Liver (tissue), 10 donors: ENCODE measurements at places on chromosomes 5 and 9.

- DNase-seq = no peak
These were observed 201.7 kb upstream of the TARS1 start for GRCh38 chr5:33238826-33239695.

- DNase-seq = no peak
These were observed 94.0 kb downstream of the RAPGEF6 start for GRCh38 chr5:131541071-131541470.

DNA sequence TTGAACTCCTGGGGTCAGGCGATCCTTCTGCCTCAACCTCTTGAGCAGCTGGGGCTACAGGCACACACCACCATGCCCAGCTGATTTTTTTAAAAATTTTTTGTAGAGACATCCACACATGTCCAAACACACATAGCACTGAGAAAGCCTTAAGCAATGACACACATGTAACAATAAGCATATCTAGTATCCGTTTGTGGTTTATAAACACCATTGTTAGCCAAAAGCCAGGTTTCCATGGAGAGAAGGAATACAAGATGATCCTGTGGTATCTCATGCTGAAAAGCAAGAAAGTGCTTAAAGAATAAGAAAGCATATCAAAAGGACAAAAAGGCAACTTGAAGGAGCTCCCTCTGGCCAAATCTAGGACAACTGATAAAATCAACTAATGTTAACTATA, 29.7 kb upstream of the SLC1A3 start:
- DNase-seq = no peak

DNA sequence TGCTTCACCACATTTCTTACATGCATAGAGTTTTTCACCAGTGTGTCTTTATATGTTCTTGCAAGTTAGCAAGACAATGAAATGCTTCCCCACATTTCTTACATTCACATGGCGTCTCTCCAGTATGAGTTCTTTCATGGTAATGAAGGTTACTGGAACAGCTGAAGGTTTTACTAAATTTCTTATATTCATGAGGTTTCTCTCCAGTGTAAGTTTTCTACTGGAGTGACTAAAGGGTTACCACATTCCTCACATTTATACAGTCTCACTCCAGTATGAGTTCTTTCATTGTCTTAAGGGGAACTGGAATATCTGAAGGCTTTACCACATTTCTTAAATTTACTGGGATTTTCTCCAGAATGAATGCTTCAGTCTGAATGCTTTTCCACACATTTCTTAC, 350.3 kb downstream of the MAT2B start:
- DNase-seq = no peak

- no peak for DNase-seq
These were observed 35.3 kb upstream of the POMT1 start for GRCh38 chr9:131467214-131467935.

DNA sequence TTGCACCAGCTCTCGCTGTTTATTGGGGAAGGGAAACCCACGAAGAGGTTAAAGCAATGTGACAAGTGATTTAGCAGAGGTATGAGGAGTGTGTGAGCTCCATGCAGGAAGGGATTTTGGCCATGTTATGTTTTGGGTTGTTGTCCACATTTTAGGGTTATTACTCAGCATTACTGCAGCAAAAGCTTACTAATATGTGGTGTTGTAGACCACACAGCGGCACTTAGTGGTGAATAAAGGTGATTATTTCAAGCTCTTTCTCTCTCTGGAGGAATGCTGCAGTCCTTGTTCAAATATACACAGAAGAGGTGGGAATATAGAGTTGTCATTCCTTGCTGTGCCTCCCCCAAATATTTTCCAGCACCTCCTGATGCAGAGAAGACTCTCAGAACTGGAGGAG, 29.7 kb upstream of the AKNA start:
- DNase-seq = no peak

GRCh38 chr5:73793911-73794310, 167.9 kb downstream of the ARHGEF28 start:
- DNase-seq = no peak

DNA sequence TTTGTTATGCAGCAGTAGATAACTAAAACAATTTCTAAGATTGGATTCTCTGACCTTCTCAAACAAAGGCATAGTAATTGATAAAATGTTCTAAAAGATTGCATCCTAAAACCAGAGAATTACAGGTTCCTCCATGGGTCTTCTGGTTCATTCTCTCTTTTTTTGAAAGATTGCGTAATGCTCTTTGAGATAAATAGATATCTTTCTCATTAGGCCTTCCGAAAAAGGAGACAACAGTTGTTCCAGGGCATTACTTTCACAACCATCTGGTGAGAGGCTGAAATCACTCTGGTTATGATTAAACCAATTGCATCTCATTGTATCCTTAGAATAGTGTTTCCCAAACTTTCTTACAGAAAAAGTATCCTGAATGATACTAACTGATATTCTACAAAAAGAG, 174.7 kb upstream of the NREP start:
- no peak for DNase-seq

GRCh38 chr9:1619915-1620710, 395.0 kb upstream of the SMARCA2 start:
- DNase-seq = no peak

DNA sequence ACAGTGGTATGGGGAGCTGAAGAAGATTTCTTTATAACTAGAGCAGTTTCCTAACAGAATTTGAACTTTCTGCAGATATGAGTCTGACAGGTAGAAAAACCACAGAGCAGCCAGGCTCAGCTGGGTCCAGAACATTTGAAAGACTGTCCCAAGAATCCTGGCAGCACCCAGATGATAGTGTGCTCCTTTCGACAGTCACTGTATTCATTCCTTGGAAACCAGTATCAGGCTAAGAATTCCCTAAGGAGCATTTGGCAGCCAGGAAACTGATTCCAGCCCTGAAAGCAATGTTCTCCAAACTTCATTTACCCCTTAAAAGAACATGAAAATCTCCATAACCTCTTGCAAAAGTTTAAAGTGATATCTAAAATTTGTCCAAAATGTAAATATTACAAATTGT, 123.0 kb upstream of the MTAP start:
- DNase-seq = no peak

DNA sequence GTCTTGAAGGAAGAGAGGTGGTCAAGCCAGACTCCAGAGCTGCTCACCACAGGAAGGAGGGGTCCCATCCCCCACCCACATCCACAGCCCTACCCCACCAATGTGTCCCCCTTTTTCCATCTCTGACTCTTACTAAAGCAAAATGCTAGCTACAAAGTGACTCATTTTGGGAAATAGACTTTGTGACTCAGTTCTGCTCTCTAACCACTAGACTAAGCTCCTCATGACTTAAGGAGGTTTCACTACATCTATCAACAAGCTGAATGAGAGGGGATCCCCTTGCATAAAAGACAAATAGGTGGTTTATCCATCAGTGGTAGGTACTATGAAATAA, 35.1 kb upstream of the ADRB2 start:
- DNase-seq = no peak

GRCh38 chr5:60633341-60633740, 66.6 kb downstream of the DEPDC1B start:
- no peak for DNase-seq

DNA sequence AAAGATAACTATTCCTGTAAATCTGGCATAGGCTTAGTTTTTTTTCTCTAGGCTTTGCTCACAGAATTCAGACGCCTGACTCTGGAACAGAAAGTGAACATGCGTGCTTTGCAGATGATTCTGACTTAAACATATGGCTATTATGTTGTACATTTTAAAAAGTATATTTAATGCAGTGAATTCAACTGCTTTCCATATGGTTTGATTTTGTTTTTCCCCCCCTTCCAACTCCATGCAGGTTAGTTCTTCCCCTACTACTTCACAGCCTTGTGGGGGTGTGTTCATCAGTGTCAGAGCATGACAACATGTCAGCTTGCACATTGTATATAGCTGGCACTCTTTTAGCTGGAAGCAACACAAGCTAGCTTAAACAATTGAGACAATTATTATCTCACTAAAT, 226.8 kb downstream of the TMEM167A start:
- DNase-seq = no peak

GRCh38 chr9:134724912-134725604, 83.5 kb downstream of the COL5A1 start:
- no peak for DNase-seq

DNA sequence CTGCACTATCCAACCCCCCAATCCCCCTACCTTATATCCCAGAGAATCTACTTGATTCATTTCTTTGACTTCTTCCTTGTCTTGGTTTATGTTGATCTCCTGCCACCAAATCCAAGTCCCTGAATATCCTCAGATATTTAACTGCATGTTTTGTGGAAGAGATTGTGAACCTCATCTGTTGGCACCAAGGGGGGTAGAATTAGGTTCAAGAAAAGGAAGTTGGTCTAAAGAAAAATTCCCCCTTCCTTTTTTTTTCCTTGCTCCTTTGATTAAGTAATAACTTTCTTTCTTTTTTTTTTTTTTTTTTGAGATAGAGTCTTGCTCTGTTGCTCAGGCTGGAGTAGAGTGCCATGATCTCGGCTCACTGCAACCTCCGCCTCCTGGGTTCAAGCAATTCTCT, 526 bp upstream of the CD14 start:
- no peak for DNase-seq

DNA sequence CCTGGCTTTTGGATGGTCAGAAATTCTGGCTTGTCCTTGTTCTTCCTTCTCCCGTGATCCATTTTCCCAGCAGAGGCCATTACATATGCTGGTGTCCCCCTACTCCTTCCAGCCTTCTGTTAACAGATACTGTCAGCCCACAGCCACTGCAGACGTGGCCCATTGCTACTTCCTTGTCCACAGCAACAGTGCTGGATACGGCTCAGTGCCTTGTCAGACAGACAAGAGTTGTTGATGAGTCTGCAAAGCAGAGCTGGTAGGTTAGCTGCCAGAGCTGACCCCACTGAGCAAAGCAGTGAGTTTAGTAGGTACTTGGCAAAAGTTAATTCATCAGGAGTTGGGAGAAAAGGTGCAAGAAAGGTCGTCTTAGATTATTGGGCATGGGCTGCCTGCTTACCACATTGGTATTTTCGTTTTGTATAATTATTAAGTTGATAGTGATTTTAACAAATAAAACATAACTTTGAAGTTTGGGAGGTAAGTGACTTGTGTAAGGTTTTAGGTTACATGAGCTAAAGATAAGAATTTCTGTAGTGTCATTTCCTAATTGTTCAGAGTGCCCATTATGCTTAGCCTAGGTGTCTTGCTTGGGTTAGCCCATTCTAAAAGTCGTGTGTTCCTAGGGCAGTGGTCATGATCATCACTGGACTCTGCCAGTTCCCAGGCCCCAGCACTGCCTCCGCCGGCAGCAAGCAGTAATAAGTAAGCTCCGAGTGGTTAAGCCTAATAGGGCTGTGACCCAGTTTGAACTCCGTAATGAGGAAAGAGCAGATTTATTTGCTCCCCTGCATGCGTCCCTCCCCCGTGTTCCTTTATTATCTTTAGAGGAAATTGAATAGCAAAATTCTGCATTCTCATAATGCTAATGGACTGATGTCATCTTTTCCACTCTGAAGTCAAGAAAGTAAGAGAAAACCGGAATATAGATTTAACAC, 292.0 kb downstream of the FANCC start:
- no peak for DNase-seq

- no peak for DNase-seq
These were observed 13.1 kb upstream of the LHFPL2 start for GRCh38 chr5:78661691-78662090.
